Anterior cingulate cortex (tissue), 58 donors: ENCODE measurements at places on chromosomes 2 and 18.

GRCh38 chr2:20592106-20593071, 58.5 kb downstream of the HS1BP3 start:
- DNase-seq, result no peak

- no peak for DNase-seq
Measured at GRCh38 chr2:72755647-72756423, 70.0 kb downstream of the EXOC6B start.

DNA sequence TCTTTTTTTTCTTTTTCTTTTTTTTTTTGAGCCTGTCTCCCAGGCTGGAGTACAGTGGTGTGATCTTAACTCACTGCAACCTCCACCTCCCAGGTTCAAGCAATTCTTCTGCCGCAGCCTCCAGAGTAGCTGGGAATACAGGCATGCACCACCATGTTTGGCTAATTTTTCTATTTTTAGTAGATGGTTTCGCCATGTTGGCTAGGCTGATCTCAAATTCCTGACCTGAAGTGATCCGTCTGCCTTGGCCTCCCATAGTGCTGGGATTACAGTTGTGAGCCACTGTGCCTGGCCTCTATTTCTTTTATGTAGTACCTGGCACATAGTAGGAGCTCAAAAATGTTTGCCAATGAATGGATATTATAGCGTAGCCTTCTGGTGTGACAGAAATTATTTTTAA, 6.8 kb upstream of the CFLAR start:
- no peak for DNase-seq

DNA sequence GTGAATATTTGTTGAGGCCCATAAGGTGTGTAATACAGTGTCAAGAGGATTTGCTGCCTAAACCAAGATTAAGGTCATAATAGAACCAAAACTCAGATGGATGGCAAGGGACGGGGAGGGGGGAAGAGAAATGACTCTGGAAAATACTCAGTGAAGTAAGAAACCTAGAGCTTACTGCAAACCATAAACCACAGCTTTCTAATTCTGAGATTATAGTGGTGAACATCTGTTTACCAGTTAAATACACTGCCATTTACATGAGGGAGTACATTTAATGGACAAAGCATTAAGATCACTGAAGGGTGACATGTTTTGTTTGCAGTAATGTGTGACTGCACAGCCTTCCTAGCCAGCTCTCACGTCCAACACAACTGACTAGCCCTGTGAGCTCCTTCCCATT, 19.8 kb downstream of the EVX2 start:
- no peak for DNase-seq

- DNase-seq, result no peak
Measured at GRCh38 chr18:53715243-53715853, 509.1 kb downstream of the MBD2 start.

GRCh38 chr18:37571266-37571665, 5.7 kb upstream of the CELF4 start:
- DNase-seq, result no peak

- no peak for DNase-seq
Measured at GRCh38 chr2:8058652-8059051, 623.2 kb upstream of the ID2 start.

DNA sequence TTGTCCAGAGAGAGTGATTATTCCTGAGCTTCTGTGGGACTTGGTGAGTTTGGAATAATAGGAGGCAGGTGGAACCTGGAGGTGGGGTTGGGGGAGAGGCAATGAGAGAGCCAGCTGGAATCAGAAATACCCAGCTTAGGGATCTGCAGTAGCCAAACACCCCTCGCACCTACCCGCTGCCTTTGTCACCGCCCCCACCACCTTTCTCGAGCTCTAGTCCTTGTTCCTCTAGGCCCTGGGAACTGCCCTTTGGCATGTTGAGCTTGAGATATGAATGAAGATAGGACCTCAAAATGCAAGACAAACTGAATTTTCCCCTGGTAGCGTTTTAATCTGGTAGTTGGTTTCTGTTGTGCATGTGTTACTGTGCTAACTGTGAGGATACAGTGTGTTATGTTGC, 242.9 kb downstream of the PTPRM start:
- DNase-seq, result no peak

GRCh38 chr2:128305555-128306080, 13.1 kb downstream of the HS6ST1 start:
- no peak for DNase-seq

- no peak for DNase-seq
Measured at GRCh38 chr2:237876532-237876931, 17.1 kb downstream of the RAMP1 start.

DNA sequence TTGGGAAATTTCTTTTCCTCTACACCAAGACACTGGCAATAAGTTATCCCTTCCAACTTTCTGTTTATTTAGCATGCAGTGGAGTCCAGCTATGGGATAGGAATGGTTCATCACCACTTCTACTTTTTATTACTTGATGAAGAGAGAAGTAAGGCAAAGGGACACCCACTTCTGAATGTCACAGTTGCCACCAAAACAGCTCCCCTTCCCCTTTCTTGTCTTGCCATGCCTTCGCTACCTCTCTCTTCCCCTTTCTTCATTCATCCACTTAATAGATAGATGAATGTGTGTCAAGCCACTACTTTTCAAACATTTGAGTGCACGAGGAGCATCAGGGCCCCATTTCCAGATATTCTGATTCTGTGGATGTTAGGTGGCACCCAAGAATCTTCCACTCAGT, 59.6 kb downstream of the KCTD18 start:
- DNase-seq, result no peak

DNA sequence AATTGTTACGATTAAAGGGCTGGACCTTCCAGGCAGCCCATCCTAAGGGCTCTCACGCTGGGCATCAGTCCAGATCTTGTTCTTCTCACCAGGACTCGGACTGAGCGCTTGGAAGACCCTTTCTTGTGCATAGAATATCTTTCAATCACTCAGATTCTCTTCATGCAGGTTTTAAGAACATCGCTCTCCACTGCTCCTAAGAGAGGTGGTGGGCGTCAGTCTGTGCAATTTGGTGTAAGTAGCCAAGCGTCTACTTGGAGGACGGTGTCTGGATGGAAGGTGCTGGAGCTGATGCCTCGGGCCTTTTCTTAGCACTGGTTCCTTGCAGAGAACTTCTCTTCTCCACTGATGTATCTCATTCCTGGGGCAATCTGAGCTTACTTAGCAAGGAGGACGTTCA, 68.7 kb downstream of the ASB1 start:
- DNase-seq, result no peak

DNA sequence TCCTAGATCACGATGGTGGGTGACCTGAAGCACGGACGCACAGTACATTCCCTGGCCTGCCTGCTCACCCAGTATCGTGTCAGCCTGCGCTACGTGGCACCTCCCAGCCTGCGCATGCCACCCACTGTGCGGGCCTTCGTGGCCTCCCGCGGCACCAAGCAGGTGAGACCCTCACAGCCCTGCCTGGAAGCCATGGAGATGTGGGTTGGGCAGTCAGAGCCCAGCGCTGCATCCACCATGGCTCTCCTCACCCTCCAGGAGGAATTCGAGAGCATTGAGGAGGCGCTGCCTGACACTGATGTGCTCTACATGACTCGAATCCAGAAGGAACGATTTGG, 20.3 kb downstream of the SLC30A3 start:
- DNase-seq, result no peak

DNA sequence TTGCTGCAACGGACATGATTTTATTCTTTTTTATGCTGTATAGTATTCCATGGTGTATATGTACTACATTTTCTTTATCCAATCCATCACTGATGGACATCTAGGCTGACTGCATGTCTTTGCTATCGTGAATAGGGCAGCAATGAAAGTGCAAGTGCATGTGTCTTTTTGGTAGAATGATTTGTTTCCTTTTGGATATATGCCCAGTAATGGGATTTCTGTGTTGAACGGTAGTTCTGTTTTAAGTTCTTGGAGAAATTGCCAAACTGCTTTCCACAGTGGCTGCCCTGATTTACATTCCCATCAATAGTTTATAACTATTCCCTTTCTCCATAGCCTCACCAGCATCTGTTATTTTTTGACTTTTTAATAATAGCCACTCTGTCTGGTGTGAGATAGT, 99.7 kb upstream of the CRIM1 start:
- DNase-seq, result no peak

- DNase-seq, result no peak
Measured at GRCh38 chr2:241451840-241452506, 56.4 kb downstream of the STK25 start.

DNA sequence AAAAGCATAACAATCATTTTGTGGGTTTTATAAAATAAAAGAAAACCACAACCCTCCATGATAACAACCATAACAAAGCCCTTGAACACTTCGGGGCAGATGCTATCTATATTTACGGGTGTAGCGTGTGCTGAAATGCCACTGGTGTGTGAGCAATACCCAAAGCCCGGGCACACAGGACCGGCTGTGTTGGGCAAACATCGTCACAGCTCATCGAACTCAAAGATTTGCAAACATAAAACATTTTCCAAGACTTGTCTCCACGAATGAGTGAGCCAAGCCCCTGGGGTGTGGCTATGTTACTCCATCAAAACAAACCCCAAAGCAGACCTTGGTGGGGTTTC, 290.2 kb downstream of the LPIN1 start:
- DNase-seq, result no peak
